ENCODE measurements at places on chromosomes 6 and 20.

DNA sequence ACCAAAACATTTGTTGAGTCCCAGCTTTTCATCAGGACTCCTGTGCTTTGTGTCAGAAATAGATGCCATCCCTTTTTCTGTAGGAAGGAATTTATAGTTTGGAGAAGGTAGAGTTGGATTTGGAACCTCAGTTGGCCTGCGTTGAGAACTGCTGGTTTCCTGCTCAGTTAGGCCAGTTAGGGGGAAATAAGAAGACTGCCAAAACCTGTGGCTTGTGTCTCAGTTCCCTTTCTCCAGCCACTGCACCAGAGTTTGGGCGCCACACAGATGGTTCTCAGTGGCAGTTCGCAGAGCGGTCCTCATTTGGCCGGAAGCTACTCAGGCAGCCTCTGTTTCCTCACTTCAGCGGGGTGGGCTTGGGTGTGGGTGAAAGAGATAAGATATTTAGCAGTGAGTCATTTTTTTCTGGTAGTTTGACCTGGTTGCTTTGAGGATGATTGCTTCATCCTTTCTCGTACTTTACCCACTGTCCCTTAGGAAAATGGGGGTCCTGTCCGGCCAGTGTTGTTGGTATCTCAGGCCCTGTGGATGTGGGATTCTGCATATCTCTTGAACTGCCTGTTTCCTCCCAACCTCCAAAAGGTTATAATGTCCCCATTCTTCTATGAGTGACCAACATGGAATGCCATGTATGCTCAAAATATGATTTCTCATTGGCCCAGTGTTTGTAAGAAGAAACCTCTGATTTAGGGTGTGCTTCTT lies 53.7 kb downstream of the JARID2 start:
- no peak for DNase-seq

DNA sequence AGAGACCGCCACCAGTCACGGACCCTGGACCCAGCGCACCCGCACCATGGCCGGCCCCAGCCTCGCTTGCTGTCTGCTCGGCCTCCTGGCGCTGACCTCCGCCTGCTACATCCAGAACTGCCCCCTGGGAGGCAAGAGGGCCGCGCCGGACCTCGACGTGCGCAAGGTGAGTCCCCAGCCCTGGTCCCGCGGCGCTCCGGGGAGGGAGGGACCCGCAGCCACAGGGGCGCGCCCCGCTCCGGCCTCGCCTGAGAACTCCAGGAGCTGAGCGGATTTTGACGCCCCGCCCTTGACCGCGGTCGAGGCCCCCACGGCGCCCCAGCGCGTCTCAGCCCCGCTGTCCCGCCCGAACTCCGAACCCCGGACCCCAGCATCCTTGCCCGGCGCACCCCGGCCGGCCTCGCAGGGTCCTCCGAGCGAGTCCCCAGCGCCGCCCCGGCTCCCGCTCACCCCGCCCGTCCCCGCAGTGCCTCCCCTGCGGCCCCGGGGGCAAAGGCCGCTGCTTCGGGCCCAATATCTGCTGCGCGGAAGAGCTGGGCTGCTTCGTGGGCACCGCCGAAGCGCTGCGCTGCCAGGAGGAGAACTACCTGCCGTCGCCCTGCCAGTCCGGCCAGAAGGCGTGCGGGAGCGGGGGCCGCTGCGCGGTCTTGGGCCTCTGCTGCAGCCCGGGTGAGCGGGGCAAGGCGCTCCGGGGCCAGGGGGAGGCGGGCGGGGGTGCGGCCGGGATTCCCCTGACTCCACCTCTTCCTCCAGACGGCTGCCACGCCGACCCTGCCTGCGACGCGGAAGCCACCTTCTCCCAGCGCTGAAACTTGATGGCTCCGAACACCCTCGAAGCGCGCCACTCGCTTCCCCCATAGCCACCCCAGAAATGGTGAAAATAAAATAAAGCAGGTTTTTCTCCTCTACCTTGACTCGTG lies at the start of gene OXT:
Gene OXT, plus strand, starts transcription at position 11 of the 920 bp plus-strand sequence. Its CDS starts 36 bp downstream, at position 47.
- peak; percentile 62 for DNase-seq

GRCh38 chr6:36598326-36598725 lies 4.2 kb downstream of the SRSF3 start:
- no peak for DNase-seq

GRCh38 chr6:104843229-104843628 lies 16.5 kb downstream of the HACE1 start:
- no peak for DNase-seq

DNA sequence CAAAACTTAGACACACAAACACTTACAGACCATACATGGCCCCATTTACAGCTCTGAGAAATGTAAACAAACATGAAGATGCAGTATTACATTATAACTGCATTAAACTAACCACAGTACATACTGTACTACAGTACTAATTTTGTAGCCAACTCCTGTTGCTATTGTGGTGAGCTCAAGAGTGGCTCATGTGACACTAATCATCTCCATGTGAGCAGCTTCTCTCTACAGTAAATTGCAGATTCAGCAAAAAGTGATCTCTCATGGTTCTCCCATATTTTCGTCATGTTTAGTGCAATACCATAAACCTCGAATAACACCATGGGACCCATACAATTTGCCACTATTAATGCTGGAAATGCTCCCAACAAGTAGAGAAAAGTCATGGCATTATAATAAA lies 860.4 kb downstream of the EPHA7 start:
- DNase-seq = no peak

DNA sequence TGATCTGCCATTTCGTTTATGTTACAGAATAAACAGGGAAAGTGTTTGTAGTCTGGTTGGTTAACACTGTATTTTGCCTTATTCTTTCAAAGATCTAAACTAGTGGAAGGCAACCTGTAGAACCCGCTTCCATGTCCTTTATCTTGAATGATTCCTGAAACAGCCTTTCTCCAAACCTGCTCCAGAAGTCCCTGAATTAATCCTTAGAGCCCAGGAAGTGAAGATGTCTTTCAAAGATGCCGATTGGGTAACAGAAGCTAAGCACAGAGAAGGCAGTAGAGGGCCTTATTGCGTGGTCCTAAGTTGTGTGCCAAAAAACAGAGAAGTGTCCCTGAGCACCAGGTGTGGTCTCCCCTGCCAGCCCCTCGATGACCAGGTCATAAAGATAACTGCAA lies 19.2 kb upstream of the ZSCAN16 start:
- DNase-seq = no peak

- DNase-seq = no peak
Observed at GRCh38 chr20:37669062-37669772, 24.6 kb upstream of the CTNNBL1 start.

DNA sequence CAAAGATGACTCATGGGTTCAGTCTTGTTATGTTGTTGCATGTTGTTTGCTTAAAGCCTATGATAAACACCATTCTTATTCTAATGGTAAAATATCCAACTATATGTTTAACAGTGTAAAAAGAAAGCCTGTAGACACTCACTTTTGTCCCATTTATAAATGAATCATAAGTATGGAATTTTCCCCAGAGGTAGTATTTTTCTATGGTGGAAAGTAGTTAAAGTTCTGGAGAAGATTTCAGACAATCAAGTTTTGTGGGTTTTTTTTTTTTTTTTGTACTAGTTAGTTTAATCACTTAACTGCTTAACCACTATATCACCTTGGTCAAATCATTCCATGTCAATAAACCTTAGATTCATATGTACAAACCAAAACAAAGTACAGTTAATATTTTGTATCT lies 35.8 kb downstream of the PTCHD4 start:
- no peak for DNase-seq

DNA sequence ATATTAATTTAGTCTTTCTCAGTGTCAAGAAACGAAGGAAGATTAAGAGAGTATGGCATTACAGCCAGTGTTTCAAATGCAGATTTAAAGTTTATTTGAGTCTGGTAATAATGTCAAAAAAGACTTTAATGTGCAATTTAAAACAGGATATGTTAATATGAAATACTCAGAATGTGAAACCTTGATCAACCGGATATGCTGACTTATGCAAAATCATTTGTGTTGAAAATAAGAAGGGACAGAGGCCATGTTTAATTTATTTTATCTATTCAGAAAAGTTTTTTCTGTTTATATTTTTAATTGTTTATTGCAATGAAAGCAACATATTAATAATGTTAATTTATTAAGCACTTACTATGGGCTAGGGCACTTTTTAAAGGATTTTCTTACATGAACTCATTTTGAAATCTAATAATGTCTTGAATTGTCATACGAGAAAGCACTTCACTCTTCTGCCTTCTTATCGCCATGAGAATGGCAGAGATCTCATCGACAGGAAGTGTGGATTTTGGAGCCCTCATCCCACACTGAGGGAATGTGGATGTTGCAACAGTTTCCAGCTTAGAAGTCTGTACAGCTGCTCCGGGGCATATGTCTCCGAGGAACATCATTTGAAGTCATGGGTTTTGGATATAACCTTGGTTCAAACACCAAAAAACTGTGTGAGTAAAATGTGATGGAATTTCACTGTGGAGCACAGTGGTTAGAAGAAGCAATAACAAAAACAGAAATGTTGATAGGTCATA lies 1410.4 kb downstream of the EPHA7 start:
- no peak for DNase-seq

GRCh38 chr6:156699017-156699421 lies 78.2 kb upstream of the ARID1B start:
- no peak for DNase-seq

GRCh38 chr20:24970030-24970553 lies 21.0 kb downstream of the CST7 start:
- DNase-seq = no peak

DNA sequence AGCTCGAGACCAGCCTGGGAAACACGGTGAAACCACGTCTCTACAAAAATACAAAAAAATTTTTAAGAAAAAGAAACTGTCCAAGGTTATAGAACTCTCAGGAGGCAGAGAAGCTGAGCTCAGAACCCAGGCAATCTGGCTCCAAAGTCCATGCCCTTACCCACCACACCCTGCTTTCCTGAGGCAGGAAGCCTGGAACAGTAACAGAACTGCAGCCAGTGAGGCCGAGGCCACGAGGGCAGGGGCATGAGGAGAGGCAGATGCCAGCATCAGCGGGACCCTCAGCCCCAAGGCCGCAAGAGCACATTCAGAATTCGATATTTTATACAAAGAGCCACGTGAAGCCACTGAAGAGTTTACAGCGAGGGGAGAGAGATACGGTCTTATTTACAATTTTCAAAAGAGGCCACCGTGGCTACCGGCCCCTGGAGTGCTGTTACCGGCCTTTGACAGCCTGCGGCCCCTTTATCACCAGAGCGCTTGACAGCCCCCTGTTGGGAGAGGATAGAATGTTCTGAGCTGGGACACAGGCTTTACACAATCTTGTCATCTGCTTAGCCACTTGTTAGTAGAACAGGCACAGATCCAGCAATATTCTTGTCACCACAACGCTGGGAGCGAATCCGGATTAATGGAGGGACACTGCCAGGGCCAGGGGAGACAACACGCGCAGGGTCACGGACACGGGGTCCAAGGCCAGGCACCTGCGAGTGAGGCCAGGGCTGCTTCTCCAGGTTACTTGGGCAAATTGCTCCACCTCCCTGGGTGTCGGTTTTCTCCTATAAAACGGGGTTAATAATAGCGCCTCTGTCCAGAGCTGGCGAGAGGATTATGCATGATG lies 5.6 kb downstream of the SPATA2 start:
- no peak for DNase-seq

- no peak for DNase-seq
Observed at GRCh38 chr6:34587325-34587724, 31.2 kb upstream of the SPDEF start.

- DNase-seq = no peak
Observed at GRCh38 chr6:45709781-45710220, 305.9 kb downstream of the CLIC5 start.

- DNase-seq = no peak
Observed at GRCh38 chr6:35165630-35166071, 24.5 kb upstream of the TCP11 start.

DNA sequence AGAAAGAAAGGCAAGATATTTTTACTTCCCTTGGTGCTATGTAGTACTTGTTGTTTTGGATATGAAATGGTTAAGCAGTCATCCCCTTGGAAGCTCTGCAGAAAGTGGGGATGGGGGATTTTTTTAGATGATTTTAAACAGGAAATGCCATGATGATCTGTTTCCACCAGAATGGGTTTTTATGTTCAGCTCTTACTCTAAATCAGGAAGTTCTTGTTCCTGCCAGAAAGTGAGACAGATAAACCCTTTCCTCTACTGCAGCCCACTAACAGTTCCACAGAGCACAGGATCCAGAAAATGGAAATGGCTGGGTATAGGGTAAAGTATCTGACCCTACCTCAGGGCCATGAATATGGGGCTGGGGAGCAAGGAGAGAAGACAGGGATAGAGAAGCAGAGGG lies 32.1 kb upstream of the PPP1R3G start:
- no peak for DNase-seq

DNA sequence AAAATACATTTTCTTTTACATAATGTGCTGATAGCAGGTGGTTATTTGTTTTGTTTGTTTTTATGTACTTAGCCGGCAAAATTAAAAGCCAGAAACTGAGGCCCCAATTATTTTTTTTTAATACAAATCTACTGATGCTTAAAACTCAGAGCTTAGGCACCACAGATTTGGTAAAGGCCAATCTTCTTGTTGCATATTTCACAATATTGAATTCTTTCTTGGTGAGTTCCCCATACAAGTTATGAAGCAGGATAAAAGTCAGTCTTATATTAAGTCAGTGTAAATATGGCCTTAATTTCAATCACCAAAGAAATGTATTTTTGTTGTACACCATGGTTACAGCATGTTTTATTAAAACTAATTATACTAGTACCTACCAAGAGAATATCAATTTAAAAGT lies 16.3 kb upstream of the ZDHHC14 start:
- no peak for DNase-seq

GRCh38 chr20:56488566-56488965 lies 20.1 kb downstream of the RTF2 start:
- DNase-seq = no peak

- DNase-seq = no peak
Observed at GRCh38 chr6:105759946-105760345, 326.2 kb upstream of the PRDM1 start.

GRCh38 chr6:25418454-25419052 lies 139.4 kb downstream of the CARMIL1 start:
- no peak for DNase-seq

- no peak for DNase-seq
Observed at GRCh38 chr20:44014807-44015732, 100.4 kb downstream of the TOX2 start.

GRCh38 chr6:47188588-47189021 lies 121.1 kb downstream of the TNFRSF21 start:
- no peak for DNase-seq

All from stimulated activated CD4-positive, alpha-beta T cell treated with anti-CD3 and anti-CD28 coated beads, TNF-alpha, amount 100 ng/mL, for 1 hour (primary cell).